Esophagus squamous epithelium (tissue), 5 donors: ENCODE measurements at places on chromosomes 6 and 20. TPM values are rescaled to one million over a fixed set of nuclear protein-coding genes. Genes with fewer than 3 reads are reported as not detected.
A peak's percentile ranks its signal among the peaks of the same experiment; 100 is the strongest.

DNA sequence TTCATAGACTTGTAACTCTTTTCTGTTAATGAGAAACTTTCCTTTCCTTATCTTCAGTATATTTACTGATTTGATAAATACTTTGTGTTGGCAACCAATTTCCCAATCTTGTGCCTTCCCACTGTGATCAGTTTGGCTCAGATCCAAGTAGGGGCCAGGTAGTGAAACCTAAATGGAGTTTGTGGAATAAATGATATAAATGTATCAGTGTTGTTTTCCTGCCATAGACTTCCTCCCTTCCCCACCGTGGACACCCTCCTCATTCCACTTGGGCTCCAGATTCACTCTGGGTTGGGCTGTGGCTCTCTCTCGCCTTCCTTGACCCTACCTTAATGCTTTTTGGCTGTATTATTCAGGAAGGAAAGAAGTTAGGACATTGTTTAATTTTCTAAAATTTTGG lies 1.3 kb downstream of the ZKSCAN3 start:
- peaks cover 55% of the 10 kb centered on the region for H3K4me1 ChIP-seq
- no peak for DNase-seq
- no peaks in the 10 kb centered on the region for H3K27me3 ChIP-seq
- no peaks in the 10 kb centered on the region for H3K36me3 ChIP-seq
- peak overlapping the region; percentile 82 for H3K4me3 ChIP-seq
- H3K27ac ChIP-seq, result peak overlapping the region; percentile 14

GRCh38 chr6:53282741-53283140 lies 66.0 kb downstream of the ELOVL5 start:
- no peaks in the 10 kb centered on the region for H3K4me1 ChIP-seq
- no peak overlapping the region for H3K27ac ChIP-seq
- H3K4me3 ChIP-seq, result no peak overlapping the region
- no peaks in the 10 kb centered on the region for H3K36me3 ChIP-seq

DNA sequence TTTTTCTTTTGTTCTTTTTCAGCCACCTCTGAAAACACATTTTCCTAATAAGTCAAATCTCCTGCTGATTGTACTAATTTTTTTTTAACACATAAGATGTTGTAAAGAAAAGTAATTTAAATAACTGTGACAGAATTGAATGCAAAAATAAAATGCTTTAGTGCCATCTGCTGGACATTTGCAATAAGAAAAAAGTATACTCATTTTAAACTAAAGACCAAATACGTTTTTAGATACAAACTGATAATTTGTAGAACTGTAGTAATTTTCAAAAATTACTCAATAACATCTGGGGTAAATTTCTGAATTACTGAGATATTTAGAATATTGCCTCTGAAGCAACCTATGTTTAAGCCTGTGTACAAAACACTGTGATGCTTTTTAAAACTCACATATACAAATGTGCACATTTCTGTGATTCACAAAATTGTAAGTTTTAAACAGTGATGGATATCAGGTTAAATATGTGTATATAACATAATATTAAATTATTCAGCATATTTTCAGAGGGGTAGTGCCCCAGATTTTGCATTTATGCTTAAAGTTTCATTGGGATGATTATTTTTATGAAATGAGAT lies 198.7 kb downstream of the RIMS1 start:
- H3K36me3 ChIP-seq, result no peaks in the 10 kb centered on the region
- no peak overlapping the region for H3K27ac ChIP-seq
- H3K27me3 ChIP-seq, result no peaks in the 10 kb centered on the region
- H3K4me1 ChIP-seq, result no peaks in the 10 kb centered on the region
- DNase-seq, result no peak

Gene GNRH2
- not detected for total RNA-seq

GRCh38 chr6:111727802-111728201 lies 122.1 kb upstream of the TRAF3IP2 start:
- no peaks in the 10 kb centered on the region for H3K27me3 ChIP-seq
- H3K27ac ChIP-seq, result no peak overlapping the region
- H3K4me1 ChIP-seq, result peaks cover 22% of the 10 kb centered on the region
- H3K36me3 ChIP-seq, result no peaks in the 10 kb centered on the region

GRCh38 chr6:167832497-167833395 lies 6.0 kb downstream of the AFDN start:
- H3K27me3 ChIP-seq, result peaks cover 6% of the 10 kb centered on the region
- no peak for DNase-seq
- H3K4me1 ChIP-seq, result peaks cover 65% of the 10 kb centered on the region
- H3K36me3 ChIP-seq, result no peaks in the 10 kb centered on the region
- no peak overlapping the region for H3K4me3 ChIP-seq

Gene FAM209A
- not detected for total RNA-seq

GRCh38 chr6:111478749-111479148 lies 4.3 kb downstream of the REV3L start:
- peaks cover 12% of the 10 kb centered on the region for H3K4me1 ChIP-seq
- no peaks in the 10 kb centered on the region for H3K36me3 ChIP-seq
- no peak for DNase-seq

DNA sequence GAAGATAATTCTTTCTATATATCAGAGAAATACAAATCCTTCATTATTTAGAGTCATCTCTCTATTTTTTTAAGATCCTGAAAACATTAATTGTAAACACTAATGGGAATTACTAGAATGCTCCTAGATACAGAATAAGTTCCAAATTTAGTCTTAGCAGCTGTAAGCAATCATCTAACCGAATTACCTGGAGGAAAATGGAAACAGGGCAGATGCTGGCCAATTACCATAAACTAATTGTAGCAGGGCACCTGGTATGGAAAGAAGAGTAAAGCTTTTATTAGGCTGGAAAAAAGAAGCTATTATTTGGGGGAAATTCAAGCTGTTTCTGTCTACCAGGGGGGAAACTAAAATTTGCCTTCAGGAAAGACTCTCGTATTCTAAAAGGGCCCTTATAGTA lies 257.5 kb downstream of the MMUT start:
- no peaks in the 10 kb centered on the region for H3K36me3 ChIP-seq
- H3K4me3 ChIP-seq, result no peak overlapping the region
- DNase-seq, result no peak
- no peaks in the 10 kb centered on the region for H3K27me3 ChIP-seq

Gene KHDC1L
- total RNA-seq, result not detected

- H3K27ac ChIP-seq, result no peak overlapping the region
- H3K4me1 ChIP-seq, result no peaks in the 10 kb centered on the region
- no peak for DNase-seq
- no peaks in the 10 kb centered on the region for H3K27me3 ChIP-seq
- H3K4me3 ChIP-seq, result no peak overlapping the region
These were observed 108.4 kb upstream of the SIM1 start for GRCh38 chr6:100573166-100573565.

DNA sequence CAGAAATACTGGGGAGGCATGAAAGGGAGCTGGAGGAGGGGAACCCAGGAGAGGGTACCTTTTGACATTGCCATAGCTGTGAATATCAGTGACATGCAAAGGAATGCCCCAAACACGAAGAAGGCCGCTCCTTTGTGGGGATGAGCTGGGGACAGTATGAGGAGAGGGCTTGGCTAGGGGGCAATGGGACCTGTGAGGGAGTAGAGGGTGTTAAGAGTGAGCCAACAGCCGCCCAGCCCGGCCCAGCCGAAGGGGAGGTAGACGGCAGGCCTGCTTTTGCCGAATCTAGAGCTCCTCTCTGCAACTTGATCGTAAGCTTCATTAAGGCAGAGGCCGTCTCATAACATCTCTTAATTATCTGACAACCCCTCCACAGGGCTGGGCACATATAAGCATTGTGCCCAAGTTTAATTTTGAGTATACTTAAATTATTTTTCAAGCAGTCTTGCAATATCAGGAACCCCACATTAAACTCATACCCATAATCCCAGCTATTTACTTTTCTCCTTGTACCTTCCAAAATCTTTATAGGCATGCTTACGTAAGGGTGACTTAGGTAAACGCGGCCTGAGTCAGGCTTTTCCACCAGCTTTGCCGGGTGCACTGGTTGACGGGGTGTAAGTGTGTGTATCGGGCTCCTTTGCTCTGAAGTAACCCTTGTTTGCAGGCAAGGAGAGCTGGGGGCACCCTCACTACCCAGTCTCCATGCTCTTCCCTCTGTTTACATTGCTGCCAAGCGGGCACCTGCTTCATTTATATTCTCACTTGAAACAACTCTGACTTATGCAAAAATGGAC lies 24.9 kb upstream of the VEGFA start:
- no peak for DNase-seq
- H3K4me3 ChIP-seq, result no peak overlapping the region
- no peak overlapping the region for H3K27ac ChIP-seq

- DNase-seq, result no peak
- H3K27me3 ChIP-seq, result no peaks in the 10 kb centered on the region
- no peak overlapping the region for H3K27ac ChIP-seq
- peaks cover 72% of the 10 kb centered on the region for H3K36me3 ChIP-seq
- no peaks in the 10 kb centered on the region for H3K4me1 ChIP-seq
These were observed 8.7 kb downstream of the TRIB3 start for GRCh38 chr20:389220-389619.

DNA sequence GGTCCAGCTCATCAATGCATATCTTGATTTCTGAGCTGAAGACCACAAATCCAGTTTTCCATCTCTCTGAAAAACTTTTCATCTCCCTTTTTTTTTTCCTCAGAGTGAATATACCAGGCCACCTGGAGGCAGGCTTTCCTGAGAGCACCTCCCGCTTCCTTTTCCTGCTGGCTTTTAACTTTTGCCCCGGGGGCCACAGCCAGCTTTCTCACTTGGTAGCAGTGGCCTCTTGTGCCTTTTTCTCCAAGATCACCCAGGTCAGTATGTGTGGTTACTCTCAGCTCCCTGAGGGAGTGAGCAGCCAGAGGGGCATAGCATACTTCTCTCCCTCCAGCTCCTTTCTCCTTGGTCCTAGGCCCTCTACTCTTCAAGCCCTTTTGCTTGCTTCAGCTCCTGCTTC lies at the start of gene BTN1A1:
Gene BTN1A1, plus strand, starts transcription at position 202 of the 400 bp plus-strand sequence. CDS start 984 bp downstream, outside the sequence.
- H3K36me3 ChIP-seq, result no peaks in the 10 kb centered on the region
- no peak for DNase-seq
- H3K4me1 ChIP-seq, result peaks cover 11% of the 10 kb centered on the region
- H3K4me3 ChIP-seq, result no peak within 1 kb of the TSS
- peaks cover 49% of the 10 kb centered on the region for H3K27me3 ChIP-seq

Gene REM1
- 1.3 TPM for total RNA-seq

DNA sequence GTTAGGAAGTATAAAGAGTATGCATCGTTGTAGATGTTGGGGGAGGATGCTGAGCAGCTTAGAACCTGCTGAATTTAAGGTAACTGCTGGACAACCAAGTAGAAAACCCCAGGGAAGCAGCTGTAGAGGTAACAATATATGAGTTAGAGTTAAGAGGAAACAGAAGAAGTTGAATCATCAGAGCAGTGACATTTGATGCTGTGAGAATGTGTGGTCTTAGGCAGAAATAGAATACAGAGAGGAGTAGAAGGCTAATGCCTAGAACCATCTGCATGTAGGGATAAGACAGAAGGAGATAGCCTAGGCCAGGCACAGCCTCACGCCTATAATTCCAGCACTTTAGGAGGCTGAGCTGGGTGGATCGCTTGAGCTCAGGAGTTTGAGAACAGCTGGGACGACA lies 22.6 kb upstream of the DYNLRB1 start:
- no peak overlapping the region for H3K4me3 ChIP-seq
- no peak for DNase-seq

- peaks cover 27% of the 10 kb centered on the region for H3K36me3 ChIP-seq
- no peak overlapping the region for H3K4me3 ChIP-seq
- H3K27ac ChIP-seq, result no peak overlapping the region
- peaks cover 14% of the 10 kb centered on the region for H3K4me1 ChIP-seq
- no peak for DNase-seq
These were observed 65.6 kb downstream of the CDC5L start for GRCh38 chr6:44453146-44453545.

GRCh38 chr6:150894191-150894744 lies 28.8 kb downstream of the MTHFD1L start:
- H3K27me3 ChIP-seq, result no peaks in the 10 kb centered on the region
- H3K4me1 ChIP-seq, result peaks cover 7% of the 10 kb centered on the region
- no peaks in the 10 kb centered on the region for H3K36me3 ChIP-seq
- no peak for DNase-seq

GRCh38 chr6:21085211-21085610 lies 508.3 kb upstream of the SOX4 start:
- H3K4me1 ChIP-seq, result no peaks in the 10 kb centered on the region
- no peak for DNase-seq
- H3K36me3 ChIP-seq, result no peaks in the 10 kb centered on the region
- no peaks in the 10 kb centered on the region for H3K27me3 ChIP-seq
- H3K4me3 ChIP-seq, result no peak overlapping the region

- no peak for DNase-seq
- no peaks in the 10 kb centered on the region for H3K36me3 ChIP-seq
- no peak overlapping the region for H3K4me3 ChIP-seq
- H3K27ac ChIP-seq, result no peak overlapping the region
These were observed 72.2 kb upstream of the FUCA2 start for GRCh38 chr6:143583542-143584327.

Gene GLP1R
- under 0.01 TPM for total RNA-seq

DNA sequence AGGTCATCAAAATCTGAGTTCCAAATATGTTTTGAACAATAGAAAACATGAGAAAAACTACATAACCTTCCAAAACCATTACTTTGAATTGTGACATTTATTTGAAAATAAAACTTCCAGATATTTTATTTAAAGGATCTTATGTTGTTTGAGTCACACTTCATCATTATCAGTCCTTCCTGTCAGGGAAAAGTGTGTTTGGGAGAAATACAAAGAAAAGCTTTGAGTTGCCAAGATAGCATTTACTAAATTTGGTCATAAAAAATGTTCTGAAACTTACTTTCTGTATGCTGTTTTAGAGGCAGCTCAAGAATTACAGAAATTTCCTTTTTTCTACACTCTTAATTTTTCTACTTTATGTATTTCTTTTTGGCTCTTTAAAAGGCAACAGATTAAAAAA lies 208.2 kb upstream of the RIN2 start:
- peaks cover 7% of the 10 kb centered on the region for H3K4me1 ChIP-seq
- no peaks in the 10 kb centered on the region for H3K27me3 ChIP-seq
- H3K36me3 ChIP-seq, result no peaks in the 10 kb centered on the region
- DNase-seq, result no peak
- no peak overlapping the region for H3K4me3 ChIP-seq

GRCh38 chr20:24465730-24466129 lies 3.7 kb upstream of the SYNDIG1 start:
- DNase-seq, result no peak
- no peak overlapping the region for H3K27ac ChIP-seq
- H3K4me3 ChIP-seq, result no peak overlapping the region
- no peaks in the 10 kb centered on the region for H3K36me3 ChIP-seq
- peaks cover 21% of the 10 kb centered on the region for H3K4me1 ChIP-seq

- H3K4me1 ChIP-seq, result no peaks in the 10 kb centered on the region
- H3K27ac ChIP-seq, result no peak overlapping the region
- no peaks in the 10 kb centered on the region for H3K27me3 ChIP-seq
- no peaks in the 10 kb centered on the region for H3K36me3 ChIP-seq
- no peak overlapping the region for H3K4me3 ChIP-seq
- no peak for DNase-seq
These were observed 895.2 kb upstream of the CITED2 start for GRCh38 chr6:140269591-140270165.

- H3K4me1 ChIP-seq, result no peaks in the 10 kb centered on the region
- peaks cover 17% of the 10 kb centered on the region for H3K36me3 ChIP-seq
- H3K27ac ChIP-seq, result no peak overlapping the region
These were observed 163.7 kb upstream of the THEMIS start for GRCh38 chr6:128064540-128064895.
